CD4-positive, alpha-beta T cell treated with Interleukin-4 for 4 hours (primary cell): ENCODE measurements at places on chromosomes 7 and 10.

- no peak for DNase-seq
Observed at GRCh38 chr10:72445851-72446250, 91.1 kb upstream of the DNAJB12 start.

GRCh38 chr10:15857107-15857575, 3.2 kb downstream of the MINDY3 start:
- no peak for DNase-seq

DNA sequence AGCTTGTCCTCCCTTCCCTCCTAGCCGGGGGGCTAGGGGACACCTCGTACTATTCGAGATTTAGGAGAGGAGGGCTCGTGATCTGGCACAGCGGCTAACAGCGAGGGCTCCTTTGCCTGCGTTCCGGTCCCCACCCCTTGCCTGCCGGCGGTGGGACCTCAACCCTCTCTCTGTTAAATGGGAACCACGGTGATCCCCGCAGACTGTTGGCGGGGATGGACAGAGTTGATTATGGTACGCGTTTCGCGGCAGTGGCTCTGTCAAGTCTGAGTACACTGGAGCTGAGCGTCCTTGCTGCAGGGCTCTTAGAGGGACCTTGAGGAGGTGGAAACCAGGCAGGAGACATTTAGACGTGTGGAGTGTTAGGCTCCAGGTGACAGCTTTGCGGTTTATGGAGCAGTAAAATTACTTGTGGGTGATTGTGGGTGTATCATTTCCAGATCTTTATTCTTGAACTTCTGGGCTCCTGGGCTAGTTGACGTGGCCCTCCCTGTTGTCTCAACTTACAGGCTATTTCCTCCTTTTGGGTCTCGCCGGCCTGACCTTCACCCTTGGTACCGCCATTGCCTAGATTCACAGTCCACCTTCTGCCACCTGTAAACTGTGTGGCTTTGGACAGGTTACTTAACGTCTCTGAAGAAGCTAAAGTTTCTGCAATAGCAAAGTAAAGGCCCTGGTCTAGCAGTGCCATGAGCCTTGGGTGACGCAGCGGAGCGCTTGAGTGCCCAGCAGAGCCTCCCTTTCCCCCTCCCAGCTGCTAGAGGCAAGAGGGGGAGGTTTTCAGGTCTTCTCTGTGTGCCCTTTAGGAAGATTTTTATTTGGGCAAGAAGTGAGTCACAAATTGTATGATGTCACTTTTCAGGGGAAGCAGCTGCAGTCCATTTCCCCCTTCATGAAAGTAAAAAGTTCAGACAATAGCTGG, 739 bp downstream of the CASP7 start:
- DNase-seq = peak; percentile 66

DNA sequence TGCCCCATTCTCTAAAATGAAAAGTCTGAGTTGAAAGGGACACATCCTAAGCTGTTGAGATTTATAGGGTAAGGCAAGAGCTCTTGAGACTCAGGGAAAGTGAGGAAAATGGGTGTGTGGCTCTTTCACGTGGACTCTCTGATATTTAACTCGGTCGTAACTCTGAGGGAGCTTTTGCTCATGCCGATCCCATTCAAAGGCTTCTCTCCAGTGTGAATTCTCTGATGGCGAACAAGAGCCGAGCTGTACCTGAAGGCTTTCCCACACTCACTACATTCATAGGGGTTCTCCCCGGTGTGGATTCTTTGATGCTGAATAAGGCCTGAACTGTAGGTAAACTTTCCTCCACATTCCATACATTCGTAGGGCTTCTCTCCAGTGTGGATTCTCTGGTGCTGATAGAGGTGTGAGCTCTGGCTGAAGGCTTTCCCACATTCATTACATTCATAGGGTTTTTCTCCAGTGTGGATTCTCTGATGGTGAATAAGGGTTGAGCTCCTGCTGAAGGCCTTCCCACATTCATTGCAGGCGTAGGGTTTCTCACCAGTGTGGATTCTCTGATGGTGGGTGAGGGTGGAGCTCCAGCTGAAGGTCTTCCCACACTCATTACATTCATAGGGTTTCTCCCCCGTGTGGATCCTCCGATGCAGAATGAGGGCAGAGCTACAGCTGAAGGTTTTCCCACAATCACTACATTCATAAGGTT, 10.4 kb downstream of the ZNF3 start:
- DNase-seq = no peak

DNA sequence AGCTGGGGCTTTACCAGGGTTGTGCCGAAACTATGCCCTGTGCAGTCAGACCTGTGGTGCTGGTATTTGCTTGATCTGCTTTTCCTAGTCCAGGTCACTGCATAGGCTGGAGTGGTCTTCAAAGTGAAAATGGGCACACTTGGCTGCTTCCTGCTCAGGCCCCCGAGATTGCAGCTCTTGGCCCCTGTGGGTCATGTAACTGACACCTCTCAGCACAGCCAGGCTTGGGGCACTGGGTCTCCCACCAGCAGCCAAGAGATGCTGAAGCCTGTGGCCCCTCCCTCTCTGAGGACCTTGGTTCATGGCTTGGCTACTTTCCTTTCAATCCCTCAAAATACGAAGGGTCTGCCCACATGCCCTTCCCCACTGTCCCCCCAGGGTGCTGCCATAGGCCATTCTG, 33.7 kb downstream of the PDIA4 start:
- DNase-seq = no peak

GRCh38 chr10:78508955-78509748, 475.5 kb downstream of the RPS24 start:
- no peak for DNase-seq

DNA sequence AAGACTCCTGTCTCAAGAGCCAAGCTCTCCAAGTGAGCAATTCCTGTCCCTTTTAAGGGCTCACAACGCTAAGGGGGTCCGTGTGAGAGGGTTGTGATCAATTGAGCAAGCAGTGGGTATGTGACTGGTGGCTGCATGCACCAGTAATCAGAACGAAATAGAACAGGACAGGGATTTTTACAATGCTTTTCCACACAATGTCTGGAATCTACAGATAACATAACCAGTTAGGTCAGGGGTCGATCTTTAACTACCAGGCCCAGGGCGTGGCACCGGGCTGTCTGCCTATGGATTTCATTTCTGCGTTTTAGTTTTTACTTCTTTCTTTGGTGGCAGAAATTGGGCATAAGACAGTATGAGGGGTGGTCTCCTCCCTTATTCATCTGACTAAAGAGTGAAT, 54.9 kb upstream of the SP4 start:
- DNase-seq = no peak

DNA sequence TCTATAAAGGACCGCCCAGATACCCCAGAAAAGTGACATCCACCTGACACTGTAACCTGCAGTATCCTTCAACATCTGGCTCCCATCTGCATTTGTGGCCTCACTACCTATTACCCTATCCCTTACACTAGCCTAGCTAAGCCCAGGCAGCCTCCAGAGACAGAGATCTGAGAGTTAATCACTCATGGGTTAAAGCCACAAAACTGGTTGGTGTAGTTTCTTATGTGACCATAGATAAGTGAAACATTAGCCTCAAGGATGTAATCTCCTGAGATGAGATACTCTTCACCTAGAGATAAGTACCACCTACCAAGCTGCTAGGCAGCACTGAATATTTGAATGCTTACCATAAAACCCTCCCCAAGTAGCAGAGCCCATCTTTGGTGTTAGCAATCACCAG, 35.4 kb downstream of the CTTNBP2 start:
- DNase-seq = no peak

DNA sequence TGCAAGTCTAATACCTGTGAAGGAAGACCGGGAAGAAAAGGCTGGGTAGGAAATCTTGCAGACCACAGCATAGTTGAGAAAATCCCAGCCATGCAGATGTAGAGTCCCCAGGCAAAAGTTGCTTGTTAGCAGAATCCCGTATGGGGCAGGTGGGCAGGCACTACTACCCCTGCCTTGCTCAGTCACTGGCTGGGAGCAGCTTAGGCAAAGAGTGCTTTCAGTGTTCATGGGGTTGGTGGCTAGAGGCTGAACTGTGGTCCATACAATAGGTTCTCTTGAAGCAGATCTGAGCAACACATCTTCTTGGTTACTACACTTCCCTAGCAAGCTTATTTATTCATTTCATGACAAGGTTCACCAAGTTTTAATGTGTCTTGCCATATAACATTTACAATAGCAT, 92.6 kb downstream of the AHCYL2 start:
- no peak for DNase-seq
